H1 (cell line): ENCODE measurements at places on chromosomes 3 and 15.
A peak's percentile ranks its signal among the peaks of the same experiment; 100 is the strongest.

- no peak for DNase-seq
Observed at GRCh38 chr3:140117096-140117526, 182.1 kb downstream of the CLSTN2 start.

- DNase-seq, result no peak
Observed at GRCh38 chr15:43516185-43516584, 1.2 kb upstream of the MAP1A start.

GRCh38 chr3:38348903-38349302, 2.3 kb downstream of the XYLB start:
- peak; percentile 2 for DNase-seq

GRCh38 chr3:138881233-138881632, 46.5 kb upstream of the PIK3CB start:
- no peak for DNase-seq

DNA sequence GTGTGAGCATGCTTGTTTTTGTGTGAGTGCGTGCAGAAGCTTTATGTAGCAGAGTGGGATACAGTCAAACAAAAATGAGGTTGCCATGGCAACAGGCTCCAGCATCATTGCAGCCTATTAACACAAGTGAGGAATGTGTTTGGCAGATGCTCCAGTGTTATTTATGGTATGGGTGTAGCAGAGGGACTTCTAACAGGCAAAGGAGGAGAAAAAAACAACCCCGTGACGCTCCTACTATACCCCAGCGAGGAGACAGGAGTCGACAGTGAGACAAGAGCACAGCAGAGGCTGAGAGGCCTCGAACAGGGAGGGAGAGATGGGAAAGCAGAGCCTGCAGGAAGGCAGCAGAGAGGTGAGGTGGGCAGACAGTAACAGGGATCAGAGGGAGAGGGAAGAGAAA, 4.9 kb downstream of the ADCY5 start:
- DNase-seq, result no peak

- DNase-seq, result no peak
Observed at GRCh38 chr3:141056751-141057171, 5.6 kb downstream of the SPSB4 start.

GRCh38 chr15:47473832-47474231, 243.5 kb upstream of the SEMA6D start:
- no peak for DNase-seq

- no peak for DNase-seq
Observed at GRCh38 chr3:195591220-195591619, 7.5 kb upstream of the APOD start.

GRCh38 chr3:152516216-152516615, 247.5 kb downstream of the MBNL1 start:
- DNase-seq, result no peak

DNA sequence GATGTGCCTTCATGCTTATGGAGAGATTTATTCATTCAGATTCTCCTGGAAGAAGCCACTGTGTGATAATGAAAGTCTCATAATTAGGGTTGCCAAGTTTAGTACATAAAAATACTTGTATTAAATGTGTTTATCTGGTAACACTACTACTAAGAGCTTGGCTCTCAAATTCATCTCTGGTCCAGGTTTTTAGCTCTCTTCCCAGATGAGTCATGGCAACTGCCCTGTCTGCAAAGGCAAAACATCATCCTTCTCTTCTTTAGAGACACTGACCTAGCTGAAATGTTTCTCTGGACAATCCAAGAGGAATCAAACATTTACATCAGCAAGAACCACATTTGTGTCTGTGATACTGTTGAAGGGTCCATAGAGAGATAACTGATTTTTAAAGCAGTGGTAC, 269.6 kb downstream of the ROBO2 start:
- DNase-seq, result no peak

- no peak for DNase-seq
Observed at GRCh38 chr3:58743296-58743695, 76.7 kb upstream of the FAM3D start.

GRCh38 chr15:52008698-52009434, 10.2 kb upstream of the MAPK6 start:
- no peak for DNase-seq

- no peak for DNase-seq
Observed at GRCh38 chr15:73394782-73395181, 26.0 kb upstream of the HCN4 start.

DNA sequence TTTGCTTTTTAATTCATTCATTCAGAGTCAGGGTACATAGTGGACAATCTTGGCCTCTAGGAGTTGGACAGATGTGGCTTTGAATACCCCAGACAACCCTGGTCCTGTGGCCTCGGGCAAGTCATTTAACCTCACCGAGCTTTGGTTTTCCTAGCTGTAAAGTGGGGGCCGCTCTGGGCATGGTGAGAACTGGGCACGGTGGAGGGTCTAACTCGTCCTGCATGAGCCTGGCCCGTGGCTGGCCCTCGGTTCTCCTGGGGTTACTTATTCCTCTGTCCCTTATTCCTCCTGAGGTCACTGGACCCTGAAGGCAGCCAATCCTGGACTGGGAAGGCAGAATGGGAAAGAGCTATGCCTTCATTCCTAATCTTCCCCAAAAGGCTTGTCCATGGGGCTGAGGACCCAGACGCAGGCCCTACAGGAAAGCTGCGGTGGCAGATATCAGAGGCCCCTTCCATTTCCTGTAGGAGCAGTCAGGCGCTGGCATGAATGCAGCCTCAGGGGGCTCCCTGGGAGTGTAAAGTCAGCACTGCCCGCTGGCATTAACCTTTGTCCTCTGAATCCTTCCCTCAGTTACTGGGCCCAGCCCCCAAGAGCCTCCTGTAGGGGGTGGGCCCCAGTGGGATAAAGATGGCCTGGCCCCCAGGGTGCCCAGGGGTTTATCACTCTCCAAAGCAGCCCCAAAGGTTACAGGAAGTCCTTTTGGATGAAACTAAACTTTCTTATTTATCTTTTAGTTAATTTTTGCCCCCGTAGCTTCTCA, 17.9 kb upstream of the SEC13 start:
- DNase-seq, result no peak

- DNase-seq, result no peak
Observed at GRCh38 chr15:90933301-90933700, 952 bp upstream of the HDDC3 start.

DNA sequence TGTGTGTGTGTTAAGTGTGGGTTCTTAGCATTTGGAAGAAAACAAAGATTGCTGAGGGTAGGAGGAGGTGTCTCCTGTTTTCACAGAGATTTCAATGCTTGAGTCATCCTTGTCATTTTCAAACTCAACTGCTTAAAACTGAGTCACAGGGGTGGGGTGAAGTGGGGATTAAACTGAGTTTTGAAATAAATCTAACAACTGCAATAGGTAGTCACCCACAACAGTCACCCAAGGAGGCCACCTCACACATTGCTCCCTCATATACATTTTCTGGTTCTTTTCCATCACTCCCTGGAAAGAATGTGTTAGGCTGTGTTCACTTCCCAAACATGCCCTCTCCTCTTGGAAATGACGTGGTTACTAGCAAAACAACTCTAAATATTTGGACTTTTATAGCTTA, 187.7 kb upstream of the CMC1 start:
- DNase-seq, result no peak

DNA sequence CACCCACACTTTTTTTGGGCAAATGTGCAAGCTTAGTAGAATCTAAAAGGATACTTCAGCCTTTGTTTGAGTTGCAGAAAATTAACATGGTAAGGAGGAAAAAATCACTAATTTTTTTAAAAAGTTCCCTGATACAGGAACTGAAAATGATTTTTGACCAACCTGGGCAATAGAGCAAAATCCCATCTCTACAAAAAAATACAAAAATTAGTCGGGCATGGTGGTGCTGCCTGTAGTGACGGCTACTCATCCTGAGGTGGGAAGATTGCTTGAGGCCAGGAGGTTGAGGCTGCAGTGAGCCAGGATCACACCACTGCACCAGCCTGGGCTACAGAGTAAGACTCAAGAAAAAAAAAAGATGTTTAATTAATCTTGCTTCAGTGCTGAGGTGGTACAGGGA, 10.6 kb upstream of the GABPB1 start:
- no peak for DNase-seq

DNA sequence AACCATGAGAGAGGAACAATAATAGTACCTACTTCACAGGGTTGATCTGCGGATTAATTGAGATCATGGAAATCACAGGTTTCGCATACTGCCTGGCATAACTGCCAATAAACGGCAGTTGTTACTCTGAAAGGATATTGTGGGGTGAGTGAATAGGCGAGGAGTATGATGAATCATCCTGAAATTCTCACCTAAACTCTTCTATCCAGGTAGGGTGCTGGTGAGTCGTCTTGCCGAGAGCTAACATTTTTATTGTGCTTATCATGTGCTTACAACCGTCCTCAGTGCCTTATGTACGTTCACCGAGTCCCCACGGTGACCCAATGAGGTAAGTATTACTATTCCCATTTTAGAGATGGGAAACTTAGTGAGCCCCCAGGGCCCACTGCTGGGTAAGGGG, 52.4 kb upstream of the SRGAP3 start:
- no peak for DNase-seq

- DNase-seq, result no peak
Observed at GRCh38 chr15:36136049-36136448, 443.4 kb upstream of the CDIN1 start.

DNA sequence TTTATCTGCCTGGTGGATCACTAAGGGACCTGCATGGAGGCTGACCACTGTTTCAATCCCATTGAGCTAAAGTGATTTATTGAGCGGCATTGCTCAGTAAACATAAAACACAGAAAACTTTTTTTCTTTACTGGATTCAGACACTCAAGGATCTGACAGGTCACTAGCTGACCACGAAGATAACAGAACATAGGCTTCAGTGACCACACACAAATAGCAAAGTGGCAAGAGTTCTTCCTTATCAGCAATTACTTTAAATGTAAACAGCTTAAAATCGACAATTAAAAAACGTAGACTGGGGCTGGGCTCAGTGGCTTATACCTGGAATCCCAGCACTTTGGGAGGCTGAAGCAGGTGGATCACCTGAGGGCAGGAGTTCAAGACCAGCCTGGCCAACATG, 48.7 kb downstream of the STAG1 start:
- no peak for DNase-seq

- no peak for DNase-seq
Observed at GRCh38 chr15:74263466-74263865, 27.3 kb downstream of the CCDC33 start.

GRCh38 chr15:86854176-86854575, 774.5 kb downstream of the AGBL1 start:
- DNase-seq, result no peak

- DNase-seq, result no peak
Observed at GRCh38 chr15:43239732-43240491, 19.1 kb upstream of the EPB42 start.

GRCh38 chr3:124298951-124299350, 307.0 kb upstream of the ROPN1 start:
- DNase-seq, result no peak

- no peak for DNase-seq
Observed at GRCh38 chr3:126018995-126019394, 50.0 kb downstream of the ROPN1B start.

- no peak for DNase-seq
Observed at GRCh38 chr3:52400275-52400793, 44.6 kb downstream of the SEMA3G start.

DNA sequence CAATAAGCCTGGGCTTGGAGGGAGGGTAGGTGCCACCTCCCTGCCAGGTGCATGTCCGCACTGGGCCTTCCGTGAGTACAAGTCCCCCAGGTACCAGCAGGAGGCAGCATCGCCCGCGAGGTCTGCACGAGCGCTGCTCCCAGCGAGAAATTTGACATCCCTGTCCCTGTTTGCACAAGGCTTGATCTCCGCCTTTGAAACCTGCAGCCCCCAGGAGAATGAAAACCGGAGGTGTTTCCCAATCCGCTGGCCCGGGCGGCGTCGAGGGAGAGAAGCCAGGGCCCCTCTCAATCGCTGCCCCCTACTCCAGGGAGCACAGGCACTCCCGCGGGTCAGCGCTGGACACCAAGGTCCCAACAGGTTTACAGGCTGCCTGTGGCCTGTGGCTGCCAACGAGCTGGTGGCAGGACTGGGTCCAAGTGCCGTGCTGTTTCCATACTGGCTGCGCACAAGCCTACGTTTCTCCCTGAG, 961 bp downstream of the HAPLN3 start:
- DNase-seq, result peak; percentile 95

GRCh38 chr15:84099181-84099580, 136.4 kb upstream of the GOLGA6L4 start:
- no peak for DNase-seq

DNA sequence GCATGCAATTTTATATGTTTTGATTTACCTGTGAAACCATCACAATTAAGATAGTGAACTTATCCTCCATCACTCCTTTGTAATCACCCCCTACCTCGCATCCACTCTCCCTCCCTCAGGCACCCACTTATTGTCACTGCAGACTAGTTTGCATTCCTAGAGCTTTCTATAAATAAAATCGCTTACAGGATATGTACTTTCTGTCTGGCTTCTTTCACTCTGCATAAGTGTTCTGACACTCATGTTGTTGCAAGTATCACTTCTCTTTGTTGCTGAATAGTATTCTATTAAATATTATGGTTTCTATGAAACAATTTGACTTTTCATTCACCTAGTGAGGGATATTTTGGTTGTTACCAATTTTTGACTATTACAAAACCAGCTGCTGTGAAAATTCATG, 139.3 kb downstream of the RSRC1 start:
- DNase-seq, result no peak

DNA sequence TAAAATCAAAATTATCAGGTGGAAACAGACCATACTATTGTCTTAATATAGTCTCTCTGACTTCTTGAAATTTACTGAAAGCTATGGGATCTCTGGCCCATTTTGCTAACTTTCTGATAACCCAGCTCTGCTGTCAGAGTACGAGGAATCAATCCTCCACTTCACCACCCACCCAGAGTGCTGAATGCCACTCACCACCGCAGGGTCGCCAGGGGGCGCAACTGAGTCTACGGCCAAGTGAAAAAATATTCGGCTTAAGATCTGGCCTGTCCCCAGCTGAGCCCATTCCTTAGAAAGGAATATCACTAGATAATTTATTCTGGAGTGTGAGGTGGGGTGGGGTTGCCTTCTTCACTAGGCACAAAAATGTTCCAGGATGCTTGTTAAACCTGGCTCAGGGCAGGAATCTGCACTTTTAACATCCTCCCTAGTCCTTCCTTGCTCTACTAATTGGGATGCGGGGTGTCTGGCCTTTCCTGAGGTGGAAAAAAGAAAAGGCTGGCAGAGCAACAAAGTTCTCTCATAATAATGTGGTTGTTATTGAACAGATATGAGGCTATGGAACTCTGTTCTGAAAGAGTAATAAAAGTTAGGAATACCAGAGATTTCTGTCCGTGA, 520.6 kb downstream of the MFSD1 start:
- peak; percentile 92 for DNase-seq

DNA sequence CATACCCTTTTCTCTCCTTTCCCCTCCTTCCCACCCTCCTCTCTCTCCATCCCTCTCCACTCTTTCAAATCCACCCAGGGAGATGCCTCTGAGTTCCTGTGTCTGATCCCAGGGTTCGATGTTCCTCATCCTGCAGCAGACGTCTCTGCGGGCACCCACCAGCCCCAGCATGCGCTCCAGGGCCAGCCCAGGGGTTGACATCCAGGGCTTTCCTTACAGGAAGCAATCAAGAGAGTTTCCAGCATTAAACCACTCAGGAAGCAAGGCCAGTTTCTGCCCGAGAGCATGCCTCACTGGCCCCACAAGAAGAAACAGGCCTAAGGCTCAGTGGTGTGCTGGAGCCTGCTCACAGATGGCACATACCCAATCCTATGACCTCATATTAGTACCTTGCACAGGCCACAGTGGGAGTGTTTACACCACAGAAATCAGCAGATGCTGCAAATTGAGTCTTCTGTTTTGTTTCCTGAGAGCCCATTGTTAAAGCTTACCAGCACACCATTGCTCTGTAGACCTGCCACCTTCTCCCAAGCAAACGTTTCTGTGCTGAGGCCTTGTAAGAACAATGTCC, 13.2 kb downstream of the SLC6A1 start:
- no peak for DNase-seq

GRCh38 chr15:89303986-89304385, 30.6 kb downstream of the POLG start:
- no peak for DNase-seq
